Neural progenitor cell (in vitro differentiated cells): ENCODE measurements at places on chromosomes 16 and 17.

DNA sequence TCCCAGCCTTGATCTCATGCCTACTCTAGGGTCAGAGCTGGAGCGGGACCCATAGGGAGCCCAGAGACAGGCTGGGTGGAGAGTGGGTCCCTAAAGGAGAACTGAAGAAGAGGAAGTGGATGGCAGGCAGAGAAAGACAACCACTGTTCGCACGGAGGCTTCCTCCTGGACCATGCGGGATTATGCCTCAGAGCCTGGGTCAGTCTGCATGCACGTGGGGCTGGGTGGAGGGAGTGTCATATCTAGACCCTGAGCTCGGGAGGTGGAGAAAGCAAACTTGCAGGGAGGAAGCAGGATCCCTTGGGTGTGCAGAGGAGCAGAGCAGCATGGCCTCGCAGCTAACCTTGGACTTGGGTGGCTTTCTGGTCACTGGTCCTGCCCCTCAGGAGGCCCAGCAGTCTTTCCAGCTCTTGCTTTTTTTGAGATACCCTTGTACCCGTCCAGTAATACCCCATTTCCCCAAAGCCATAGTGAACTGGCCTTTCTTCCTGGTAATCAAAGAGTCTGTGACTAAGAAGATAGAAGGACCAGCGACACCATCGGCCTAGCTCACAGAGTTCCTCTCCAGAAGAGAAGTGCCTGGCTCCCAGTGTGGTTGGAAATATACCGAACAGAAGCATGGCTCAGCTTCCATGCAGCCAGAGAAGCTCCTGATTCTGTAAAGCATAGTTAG, 344.2 kb downstream of the CPPED1 start:
- DNase-seq = no peak

- DNase-seq = no peak
Observed at GRCh38 chr17:4173781-4174180, 30.8 kb downstream of the CYB5D2 start.

GRCh38 chr17:41977991-41978390, 11.4 kb downstream of the CNP start:
- no peak for DNase-seq

GRCh38 chr17:4591529-4591928, 7.2 kb downstream of the SMTNL2 start:
- DNase-seq = no peak

DNA sequence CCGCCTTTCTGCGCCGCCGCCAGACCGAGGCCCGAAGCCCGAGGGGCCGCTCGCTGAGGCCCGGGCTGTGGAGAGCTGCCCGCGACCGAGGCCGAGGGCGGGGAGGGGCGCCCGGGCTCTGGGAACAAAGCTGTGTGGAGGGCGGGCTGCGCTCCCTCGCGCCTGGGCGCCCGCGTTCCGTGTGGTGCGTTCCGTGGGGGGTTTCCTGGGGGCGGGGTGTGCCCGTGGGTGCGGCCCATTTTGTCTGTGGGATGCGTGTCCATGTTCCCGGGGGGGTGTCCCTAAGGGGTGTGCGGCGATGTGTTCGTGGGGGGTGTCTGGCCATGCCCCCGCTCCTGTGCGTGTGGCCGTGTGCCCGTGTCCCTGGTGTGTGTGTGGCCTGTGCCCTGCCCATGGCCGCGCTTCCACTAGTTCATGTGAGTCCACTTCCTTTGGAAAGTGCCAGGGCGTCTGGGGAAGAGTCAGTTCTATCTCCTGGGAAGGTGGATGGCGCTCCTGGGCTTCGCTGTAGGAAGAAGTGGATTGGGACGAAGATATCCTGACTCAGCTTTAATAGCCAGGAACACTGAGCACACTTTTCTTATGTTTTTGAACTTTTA, 520 bp downstream of the JPT2 start:
- peak; percentile 41 for DNase-seq

- DNase-seq = no peak
Observed at GRCh38 chr16:49604602-49605001, 231.0 kb downstream of the C16orf78 start.

DNA sequence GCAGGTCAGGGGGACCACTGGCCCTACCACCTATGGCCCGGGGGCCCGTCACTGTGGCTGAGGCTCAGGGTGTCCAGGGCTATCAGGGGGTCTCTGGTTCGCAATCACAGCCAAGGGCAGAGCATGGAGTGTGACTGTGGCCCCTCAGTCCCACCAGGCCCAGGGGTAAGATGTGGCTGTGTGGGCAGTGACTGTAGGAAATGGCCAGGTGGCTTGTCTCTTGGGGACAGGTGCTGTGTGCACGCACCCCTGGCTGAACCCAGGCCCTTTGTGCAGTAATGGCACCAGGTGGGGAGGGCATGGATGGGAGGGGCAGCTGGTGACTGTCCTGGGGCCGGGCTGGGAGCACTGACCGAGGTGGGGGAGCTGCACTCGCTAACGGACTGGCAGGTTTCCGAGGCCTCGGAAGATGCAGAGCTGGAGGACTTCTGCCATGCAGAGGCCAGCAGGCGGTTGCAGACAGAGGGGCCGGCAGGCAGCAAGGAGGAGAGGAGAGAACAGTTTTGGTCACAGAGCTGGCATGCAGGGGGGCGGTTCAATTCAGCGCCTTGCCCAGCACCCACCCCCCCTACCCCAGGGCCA, 18.8 kb downstream of the IL34 start:
- no peak for DNase-seq

- DNase-seq = peak; percentile 85
Observed at GRCh38 chr17:35731239-35731916, at the start of gene RASL10B. Gene RASL10B (plus strand): TSS chr17:35731639. CDS start chr17:35735185, 3,546 bp downstream.

DNA sequence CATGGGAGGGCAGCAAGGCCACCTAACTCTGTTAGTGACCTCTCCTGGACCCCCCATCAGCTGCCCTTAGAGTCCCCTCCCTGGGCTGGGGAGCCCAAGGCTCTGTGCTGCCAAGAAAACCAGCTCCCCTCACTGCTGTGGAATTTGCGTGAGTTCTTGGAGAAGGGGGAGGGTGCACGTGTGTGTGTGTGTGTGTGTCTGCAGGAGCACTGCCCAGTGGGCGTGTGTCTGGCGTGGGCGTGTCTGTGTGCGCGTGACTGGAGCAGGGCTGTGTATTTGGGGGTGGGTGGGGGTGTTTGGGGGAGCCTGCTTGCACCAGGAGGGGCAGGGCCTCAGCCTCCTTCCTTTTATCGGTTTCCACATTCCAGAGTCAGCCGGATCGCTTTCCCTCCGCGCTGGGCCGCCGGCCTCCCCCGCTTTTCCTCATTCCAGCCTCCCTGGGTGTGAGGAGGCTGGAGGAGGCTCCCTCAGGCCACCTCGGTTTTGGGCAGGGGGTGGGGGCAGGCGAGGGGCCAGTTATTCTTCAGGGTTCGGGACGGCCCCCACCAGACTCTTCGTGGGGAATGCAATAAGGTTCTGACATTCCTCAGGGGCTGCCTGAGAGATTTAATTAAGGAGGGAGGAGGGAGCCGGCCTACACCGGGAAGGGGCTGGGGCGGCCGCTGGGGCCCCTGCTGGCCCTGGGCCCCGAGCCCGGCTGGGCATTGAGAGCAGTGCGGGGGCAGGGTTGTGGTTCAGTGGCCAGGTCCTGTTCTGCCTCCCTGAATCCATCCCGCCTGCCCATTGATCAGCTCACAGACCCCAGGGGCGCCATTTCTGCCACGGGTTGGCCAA, 2.5 kb downstream of the VASN start:
- peak; percentile 78 for DNase-seq

GRCh38 chr16:2790631-2791030, 3.3 kb upstream of the PRSS33 start:
- no peak for DNase-seq

DNA sequence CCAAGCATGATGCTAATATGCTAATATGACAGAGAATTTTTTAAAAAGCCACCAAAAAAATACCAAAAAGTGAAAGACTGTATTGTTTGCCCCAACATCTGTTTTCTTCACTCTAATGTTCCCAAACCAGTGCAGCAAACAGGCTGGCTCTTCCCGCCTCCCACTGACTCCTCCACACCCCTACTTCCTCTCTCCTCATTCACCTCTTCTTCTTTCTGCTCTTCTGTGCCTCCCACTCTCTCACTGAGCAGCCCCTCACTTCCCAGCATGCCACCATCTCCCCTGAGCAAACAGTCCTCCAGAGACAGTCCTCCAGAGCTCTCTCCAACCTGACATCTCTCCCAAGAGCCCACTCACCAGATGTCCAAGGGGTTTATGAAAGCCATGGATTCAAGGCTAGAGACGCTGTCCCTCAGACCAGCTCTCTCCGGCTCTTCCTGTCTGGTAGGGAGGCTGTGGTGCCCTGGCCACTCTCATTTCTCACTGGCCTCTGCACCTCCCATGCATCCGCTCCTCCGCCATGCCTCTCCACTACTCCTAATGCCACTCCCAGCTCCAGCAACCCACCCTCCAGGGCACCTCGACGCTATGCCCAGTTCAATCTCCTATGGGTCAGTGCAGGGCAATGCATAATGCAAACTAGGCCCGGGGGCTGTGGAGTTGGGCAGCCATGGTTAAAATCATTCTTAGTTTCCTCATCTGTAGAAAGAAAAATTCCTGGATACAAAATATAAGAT, 52.9 kb downstream of the ANKRD11 start:
- no peak for DNase-seq

GRCh38 chr17:5962371-5962770, 107.8 kb upstream of the WSCD1 start:
- DNase-seq = no peak

DNA sequence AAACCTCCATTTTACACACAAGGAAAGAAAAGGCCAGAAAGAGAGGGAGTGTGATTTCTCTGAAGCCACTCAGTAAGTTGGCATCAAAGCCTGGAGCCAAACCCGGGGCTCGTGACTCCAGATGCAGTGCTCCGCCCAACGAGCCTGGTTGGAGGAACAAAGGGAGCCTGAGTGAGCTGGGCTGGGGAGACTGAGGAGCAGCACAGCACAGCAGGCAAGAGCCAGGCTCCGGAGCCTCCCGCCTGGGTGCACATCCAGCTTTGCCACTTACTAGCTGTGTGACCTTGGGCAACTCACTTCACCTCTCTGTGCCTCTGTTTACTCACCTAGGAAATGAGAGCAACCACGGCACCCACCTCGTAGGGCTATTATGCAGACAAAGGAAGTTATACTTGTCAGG, 5.6 kb downstream of the GSG1L start:
- no peak for DNase-seq
